Bronchial epithelial cell (primary cell): ENCODE measurements at places on chromosomes 16 and 17. TPM values are rescaled to one million over a fixed set of nuclear protein-coding genes. Genes with fewer than 3 reads are reported as not detected.
A peak's percentile ranks its signal among the peaks of the same experiment; 100 is the strongest.

The KRT34 gene
- total RNA-seq: 0.26 and 0.53 TPM in 2 replicates

- DNase-seq: no peak
Measured at GRCh38 chr17:33983824-33984574, 271.1 kb upstream of the CCL2 start.

The KRT27 gene
- not detected in 2 replicates for total RNA-seq

GRCh38 chr17:55281649-55282378 lies 17.1 kb downstream of the HLF start:
- DNase-seq: no peak

- DNase-seq: peak; percentile 58
Measured at GRCh38 chr17:6995500-6996255, at the start of gene ALOX12. ALOX12 (plus strand) TSS chr17:6996049; CDS start chr17:6996118, 69 bp downstream.

DNA sequence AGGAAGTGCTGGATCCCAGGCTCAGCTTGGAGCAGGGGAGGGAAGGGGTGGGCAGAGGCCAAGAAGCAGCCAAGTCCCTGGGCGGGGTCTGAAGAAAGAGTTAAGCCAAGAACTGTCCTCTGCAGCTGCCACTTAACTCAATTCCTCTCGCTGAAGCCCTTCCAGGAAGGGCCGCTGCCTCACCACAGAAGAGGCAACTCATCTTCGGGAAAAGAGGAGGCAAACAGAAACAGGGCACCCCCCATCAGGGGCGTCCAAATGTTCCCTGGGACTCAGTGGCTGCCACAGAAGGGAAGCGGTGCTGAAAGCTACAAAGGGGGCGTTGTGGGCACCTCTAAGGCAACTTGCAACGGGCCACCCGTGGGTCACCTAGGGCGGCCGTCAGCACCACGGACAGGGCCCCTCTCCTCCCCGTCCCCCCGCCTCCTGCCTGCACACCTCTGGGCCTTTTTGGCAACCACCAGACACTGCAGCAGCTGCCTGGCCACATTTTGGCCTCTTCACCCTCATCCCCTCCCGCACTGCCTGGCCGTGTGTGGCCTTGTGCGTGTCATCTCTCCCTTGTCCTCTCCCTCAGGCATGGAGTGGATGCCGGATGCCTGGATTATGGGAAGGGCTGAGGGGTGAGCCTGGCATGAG lies 2.5 kb downstream of the TLCD3B start:
- DNase-seq: no peak
